ENCODE measurements at places on chromosomes 12 and 14.

DNA sequence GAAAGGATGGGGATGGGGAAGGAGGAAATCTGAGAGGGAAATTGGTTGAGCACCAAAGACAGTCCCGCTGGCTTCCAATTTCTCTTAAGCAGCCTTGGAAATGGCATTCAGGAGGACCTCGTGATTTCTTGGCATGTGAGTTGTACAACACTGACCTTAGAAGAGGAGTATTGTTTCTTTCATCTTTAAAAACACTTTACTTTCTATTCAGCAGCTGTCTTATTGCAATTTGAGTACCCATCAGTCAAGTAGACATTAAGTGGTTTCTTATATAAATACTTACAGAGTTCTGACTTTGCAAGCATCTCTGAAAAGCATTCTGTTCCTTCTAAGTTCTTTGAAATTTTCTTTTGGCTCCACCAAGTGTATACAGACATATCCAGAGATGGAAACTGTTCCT, 83.2 kb downstream of the LMNTD1 start:
- no peak for DNase-seq

DNA sequence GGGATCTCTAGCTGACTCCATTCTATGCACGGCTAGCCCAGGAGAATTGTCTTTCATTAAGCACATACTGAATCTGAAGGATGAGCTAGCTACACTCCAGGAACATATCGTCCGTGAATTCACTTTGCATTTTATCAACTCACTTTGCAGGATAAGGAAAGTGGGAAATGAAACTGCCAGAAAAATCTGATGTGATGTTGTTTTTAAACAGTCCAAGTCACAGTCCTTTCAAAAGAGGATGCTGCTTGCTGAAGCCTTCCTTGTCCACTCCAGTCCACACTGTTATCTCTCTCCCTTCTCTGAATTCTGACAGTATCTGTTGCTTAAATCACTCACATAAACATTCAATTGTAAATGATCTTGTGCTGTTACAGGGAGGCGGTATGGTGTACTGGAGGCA, 12.7 kb upstream of the TMCC3 start:
- DNase-seq = no peak

DNA sequence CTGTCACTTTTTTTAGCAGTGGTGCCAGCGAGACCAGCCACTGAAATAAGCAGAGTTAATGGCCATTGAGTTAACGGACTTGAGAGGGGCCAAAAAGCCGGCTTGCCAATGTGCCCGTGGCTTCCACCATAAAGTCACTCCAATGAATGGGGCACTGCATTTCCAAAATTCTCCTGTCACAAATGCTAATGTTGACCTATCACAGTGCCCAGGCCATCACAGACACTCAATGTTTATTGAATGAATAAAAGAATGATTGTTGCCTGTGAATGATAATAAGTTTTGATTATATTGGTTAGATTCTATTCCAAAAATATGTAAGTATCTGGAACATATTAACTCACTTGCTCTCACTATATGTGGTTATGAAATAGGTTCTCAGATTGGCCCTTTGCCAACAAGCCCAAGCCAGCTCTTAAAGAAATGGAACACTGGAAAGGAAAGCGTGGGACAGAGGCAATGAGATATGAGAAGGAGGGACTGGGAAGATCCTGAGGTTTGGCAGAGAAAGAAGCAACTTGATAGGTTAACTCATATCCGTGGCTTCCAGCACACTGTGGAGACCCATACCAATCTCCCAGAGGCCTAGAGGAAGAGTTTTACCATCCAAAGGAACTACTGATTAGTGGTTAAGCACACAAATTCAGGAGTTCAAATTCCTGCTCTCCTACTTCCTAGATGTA, 108.7 kb downstream of the BTG1 start:
- no peak for DNase-seq

DNA sequence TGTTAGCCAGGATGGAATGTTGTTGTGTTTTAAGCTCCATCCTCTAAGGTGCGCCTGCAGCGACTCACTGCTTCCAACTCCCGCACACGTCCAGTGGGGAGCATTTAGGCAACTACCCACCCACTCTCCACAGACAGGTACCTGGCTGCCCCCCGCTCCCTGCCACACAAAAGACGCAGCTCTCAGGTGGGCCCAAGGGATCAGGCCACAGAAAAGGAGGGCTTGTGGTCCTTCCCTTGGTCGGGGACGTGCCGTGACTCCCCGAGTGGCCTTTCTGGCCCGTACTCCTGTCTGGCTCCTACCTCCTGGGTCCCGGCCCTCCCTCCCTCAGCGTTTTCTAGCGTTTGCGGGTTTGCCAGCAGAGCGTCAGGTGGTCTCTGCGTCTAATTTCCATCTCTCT, 16.2 kb downstream of the TEDC1 start:
- no peak for DNase-seq

DNA sequence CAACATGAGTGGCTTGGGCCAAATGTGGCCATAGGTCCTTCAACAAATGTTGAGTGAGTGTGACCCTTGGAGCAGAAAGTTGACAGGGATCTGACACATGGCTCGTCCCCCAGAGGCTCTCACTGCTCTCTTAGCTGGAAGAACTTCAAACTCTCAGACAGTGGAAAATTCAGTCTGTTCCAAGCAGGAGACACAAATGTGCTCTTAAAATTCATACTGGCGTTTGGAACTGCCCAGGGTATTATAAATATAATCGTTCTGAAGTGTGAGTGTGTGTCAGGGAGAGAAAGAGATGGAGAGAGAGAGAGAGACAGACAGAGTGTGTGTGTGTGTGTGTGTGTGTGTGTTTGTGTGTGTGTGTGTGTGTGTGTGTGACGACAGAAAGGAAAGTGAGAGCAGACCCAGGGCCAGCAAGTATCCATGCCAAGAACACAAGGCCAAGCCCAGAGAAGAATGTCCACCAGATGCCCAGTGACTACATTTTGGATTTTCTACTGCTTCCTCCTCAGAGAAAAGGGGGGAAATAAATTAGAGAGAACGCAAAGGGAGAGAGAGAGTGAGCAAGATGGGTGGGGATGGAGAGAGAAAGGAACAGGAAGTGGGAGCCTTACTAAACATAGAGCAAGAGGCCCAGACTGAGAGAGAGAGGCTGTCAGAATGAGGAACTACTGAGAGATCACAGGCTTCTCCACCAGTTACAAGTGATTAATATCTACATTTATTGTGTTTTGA, 193.6 kb upstream of the NUDT4 start:
- no peak for DNase-seq

DNA sequence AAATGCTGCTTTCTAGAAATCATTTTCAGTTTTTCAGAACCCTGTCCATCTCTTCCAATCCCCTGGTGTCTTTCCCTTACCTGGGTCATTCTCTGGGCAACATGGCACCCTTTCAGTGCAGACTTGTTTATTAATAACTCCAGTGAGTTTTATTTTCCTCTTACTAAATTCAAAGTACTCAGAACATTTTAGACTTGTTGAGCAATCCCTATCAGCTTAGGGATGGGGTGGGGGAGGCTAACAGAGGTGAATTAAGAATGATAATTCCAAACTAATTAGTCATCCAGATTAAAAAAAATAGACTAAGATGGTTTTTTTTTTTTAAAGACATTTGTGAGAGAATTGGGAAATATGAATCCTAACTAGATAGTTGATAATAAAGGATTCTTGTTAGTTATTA, 10.7 kb downstream of the GPRC5A start:
- no peak for DNase-seq

DNA sequence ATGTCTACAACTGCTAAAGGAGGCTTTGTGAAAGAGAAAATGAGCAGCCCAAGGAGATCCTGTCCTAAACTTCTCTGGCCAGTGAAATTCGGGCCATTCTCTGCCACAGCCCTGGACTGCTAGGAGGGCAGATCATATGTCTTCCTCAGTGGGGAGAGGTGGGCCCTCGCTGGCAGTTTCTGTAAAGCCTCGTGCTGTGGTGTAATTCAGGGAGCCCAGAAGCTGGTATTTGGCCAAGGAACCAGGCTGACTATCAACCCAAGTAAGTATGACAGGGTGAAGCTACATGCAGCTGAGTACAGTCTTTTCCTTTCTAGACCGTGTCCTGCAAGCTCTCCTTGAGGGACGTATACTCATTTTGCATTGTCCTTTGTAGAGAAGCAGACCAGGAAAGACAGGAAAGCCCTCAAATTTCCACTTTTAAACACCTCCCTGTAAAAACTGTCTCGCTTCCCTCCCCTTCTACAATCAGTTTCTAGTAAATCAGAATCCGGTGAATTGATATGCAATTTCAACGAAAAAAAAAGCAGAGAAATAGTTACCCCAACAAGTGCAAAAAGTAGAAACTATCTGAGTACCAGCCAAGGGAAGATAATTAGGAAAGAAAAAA, 106.8 kb downstream of the DAD1 start:
- no peak for DNase-seq

DNA sequence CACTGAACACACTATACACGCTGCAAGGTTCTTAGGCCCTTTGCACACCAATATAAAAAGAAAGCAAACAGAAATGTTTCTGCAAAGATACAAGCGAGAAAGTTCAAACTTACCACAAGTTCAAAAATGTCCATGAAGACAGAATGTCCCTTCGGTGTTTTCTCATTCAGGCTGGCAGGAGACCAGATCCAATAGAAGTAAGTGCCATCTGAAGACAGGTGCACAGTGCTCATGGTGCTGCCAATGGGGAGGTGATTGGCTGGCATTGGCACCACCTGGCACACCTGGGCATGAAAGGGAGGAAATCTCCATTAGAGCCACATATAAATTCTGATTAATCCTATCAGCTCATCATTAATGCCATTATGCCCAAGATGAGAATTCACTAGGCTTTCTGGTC, 76.3 kb downstream of the HECTD4 start:
- DNase-seq = no peak

DNA sequence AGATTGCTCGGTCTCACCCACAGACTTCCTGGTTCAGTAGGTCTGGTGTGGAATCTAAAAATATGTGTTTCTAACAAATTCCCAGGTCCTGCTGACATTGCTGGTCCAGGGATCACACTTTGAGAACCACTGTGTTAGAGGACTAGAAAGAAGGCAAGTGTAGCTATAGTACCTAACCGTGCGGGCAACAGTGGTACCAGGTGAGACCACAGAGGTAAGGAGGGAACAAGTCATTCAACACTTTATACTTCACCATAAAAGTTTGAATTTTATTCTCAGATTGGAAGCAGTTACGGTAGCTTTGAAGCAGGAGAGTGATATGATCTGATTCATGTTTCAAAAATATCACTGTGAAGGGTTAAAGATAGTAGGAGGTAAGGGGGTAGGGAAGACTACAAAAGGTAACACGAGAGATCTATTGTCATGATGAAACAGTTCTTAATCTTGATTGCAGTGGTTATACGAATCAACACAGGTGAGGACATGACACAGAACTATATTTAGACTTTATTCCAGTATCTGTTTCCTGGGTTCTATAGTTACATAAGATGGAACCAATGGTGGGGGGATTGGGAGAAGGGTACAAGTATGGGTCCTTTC, 73.5 kb downstream of the CDK17 start:
- no peak for DNase-seq

DNA sequence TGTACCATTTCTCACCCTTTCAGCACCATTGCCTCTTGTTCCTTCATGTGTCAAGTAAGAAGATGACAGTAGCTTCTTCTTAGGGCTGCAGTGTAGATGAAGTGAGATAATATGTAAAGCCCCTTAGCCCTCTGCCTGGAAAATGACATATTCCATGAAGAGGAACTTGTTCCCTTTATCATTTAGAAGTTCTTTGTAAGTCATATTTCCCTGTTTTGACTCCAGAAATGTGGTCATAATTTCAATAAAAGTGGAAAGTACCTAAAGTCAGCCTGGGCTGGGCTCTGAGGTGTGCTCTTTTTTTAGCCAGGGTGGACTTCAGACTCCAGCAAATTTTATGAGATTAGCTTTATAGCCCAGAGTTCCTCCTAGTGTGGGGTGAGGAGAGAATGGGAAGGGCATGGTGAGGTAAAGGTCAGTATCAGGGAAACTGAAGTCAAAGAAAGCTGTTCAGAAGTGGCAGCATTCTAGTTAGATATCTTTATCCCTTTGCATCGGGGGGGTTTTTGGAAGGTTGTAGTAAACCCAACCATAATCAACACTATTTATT, 92.5 kb downstream of the TMCC3 start:
- no peak for DNase-seq

GRCh38 chr14:92437729-92438285, 75.8 kb upstream of the RIN3 start:
- no peak for DNase-seq

- no peak for DNase-seq
Observed at GRCh38 chr12:95573951-95574576, 22.8 kb upstream of the USP44 start.

- DNase-seq = no peak
Observed at GRCh38 chr14:94977016-94977415, 180.3 kb downstream of the DICER1 start.

DNA sequence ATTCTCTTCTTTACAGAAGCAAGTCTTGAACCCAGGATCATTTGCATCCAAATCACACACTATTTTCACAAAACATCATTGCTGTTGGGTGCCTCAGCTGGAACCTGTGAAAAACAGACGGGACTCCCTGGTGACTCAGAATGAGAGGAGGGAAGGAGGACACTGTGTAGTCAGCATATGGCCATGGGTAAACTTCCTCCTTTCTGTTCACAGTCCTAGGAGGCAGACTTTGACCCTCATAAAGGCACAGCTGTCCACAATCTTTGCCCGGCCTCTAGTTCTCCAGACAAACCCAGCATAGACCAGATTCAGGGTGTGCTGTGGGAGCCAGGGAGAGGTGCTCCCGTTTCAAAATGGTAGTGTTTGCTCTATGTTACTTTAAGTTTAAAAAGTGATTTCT, 62.0 kb downstream of the DYRK2 start:
- DNase-seq = peak; percentile 49

GRCh38 chr14:78836777-78837176, 666.6 kb downstream of the NRXN3 start:
- DNase-seq = peak; percentile 81

- no peak for DNase-seq
Observed at GRCh38 chr14:102472791-102473150, 36.8 kb downstream of the ANKRD9 start.

GRCh38 chr12:132617822-132618682, 524 bp upstream of the P2RX2 start:
- DNase-seq = no peak

- no peak for DNase-seq
Observed at GRCh38 chr12:46609273-46609623, 216.5 kb downstream of the SLC38A4 start.

DNA sequence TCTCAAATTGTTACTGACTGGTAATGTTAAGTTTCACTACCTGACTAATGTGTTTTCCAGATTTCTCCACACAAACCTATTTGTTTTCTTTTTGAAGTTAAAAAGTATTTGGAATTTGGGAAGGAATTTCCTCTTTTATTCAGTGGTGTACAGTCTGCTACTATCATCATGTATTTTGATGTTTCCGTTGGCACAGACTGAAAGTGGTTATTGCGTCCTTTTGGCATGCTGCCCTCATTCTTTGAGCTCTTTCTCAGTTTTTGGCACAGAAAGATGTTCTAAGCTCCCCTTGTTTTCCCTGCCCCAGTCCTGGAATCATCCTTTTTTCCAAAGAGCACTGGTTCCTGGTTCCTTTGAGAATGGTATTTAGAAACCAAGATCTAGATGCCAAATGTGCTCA, 31.4 kb upstream of the RTRAF start:
- DNase-seq = no peak

DNA sequence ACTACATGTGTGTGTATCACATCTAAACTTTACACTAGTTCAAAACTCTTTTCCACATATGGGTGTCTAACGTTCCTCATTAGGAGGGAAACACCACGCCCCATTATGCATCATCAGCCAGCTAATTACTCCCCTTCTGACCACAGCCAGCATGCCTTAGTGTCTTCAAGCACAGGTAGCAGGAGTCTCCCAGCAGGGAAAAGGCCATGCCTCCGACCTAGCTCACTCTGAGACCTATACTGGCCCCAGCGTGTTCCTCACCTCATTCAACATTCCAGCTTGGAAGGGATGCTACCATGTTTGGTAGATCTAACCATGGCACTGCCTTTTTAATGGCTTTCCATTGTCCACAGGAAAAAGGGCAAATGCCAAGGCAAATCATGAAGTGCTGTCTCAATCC, 66.1 kb upstream of the PRB2 start:
- no peak for DNase-seq
